Upper lobe of left lung (tissue), 6 donors: ENCODE measurements at places on chromosomes 2 and 18. TPM values are rescaled to one million over a fixed set of nuclear protein-coding genes. Genes with fewer than 3 reads are reported as not detected.

DNA sequence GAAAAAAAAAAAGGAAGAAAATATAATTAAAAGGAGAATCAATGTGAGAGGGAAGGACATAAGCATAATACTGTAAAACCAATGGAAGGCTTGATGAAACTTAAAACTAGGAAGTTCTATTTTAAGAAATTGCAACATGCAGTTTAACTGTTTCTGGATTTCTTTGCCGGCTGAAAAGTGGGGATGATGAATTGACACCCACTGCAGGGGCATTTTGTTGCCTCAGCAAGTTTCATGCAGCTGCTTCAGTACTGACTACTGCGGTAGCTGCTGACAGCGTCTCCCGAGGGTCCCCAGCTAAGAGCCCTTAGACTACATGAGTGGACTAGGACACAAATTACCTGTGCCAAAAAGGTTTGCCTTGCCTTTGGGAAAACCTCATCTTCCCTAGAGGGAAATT, 69.2 kb downstream of the B3GNT2 start:
- H3K36me3 ChIP-seq: no peaks in the 10 kb centered on the region
- H3K4me1 ChIP-seq: peaks cover 10% of the 10 kb centered on the region
- no peak overlapping the region for H3K4me3 ChIP-seq
- H3K27ac ChIP-seq: no peak overlapping the region

GRCh38 chr2:10614939-10615338, 74.8 kb downstream of the NOL10 start:
- H3K4me3 ChIP-seq: no peak overlapping the region
- H3K36me3 ChIP-seq: no peaks in the 10 kb centered on the region
- no peak overlapping the region for H3K27ac ChIP-seq
- H3K27me3 ChIP-seq: no peaks in the 10 kb centered on the region

DNA sequence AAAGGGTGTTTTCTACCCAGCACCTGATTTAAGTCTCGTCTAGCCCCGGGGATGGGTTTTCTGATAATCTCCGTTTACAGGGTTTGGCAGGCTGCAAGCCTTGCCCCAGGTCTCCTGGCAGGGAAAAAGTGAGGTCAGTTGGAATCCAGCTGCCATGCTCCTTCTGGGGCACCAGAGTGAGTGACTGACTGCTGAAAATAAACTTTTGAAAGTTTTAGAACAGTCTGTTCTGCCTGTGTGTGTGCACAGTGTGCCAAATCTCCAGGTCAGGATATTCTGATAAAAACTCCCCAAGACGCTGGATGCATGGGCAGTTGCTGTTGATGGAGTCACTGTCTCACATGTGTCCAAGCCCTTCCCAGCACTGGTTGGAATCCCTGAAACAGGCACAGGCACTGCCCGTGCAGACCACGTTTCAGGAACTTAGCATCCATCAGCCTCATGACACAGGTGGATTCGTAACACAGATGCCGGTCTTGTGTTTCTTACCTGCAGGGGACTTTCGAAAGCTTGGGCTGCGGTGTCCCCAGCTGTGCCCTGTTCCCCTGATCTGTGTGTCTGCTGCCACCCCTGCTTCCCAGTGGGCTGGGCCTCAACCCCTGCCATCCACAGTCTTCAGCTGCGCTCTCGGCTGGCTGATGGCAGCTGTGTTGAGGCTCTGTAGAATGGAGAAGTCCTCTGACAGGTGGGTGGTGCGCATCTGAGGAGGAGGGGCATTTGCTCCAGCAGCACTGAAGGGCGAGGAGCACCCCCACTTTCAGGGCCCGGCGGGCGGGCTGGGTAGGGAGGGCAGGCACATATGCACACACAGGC, 65.0 kb downstream of the SH3RF3 start:
- no peaks in the 10 kb centered on the region for H3K36me3 ChIP-seq
- no peak overlapping the region for H3K27ac ChIP-seq
- no peak for DNase-seq

DNA sequence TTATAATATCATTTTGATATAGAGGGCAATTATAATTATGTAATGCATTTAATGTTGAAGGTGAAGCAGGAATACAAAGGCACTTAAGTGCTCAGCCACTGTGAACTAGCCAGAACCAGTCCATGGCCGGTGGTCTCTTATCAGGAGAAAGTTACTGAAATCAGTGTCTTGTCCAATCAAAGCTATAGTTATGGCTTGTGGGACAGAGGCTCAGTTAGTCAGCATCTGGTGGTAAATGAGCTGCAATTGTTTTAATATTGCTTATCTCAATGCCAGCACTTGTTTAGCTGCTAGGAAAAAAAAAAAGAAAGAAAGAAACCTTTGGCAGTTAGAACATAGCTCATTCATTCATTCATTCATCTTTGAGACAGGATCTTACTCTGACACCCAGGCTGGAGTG, 3.8 kb upstream of the ALS2 start:
- DNase-seq: no peak
- H3K36me3 ChIP-seq: no peaks in the 10 kb centered on the region
- no peak overlapping the region for H3K27ac ChIP-seq
- no peak overlapping the region for H3K4me3 ChIP-seq
- peaks cover 14% of the 10 kb centered on the region for H3K4me1 ChIP-seq

DNA sequence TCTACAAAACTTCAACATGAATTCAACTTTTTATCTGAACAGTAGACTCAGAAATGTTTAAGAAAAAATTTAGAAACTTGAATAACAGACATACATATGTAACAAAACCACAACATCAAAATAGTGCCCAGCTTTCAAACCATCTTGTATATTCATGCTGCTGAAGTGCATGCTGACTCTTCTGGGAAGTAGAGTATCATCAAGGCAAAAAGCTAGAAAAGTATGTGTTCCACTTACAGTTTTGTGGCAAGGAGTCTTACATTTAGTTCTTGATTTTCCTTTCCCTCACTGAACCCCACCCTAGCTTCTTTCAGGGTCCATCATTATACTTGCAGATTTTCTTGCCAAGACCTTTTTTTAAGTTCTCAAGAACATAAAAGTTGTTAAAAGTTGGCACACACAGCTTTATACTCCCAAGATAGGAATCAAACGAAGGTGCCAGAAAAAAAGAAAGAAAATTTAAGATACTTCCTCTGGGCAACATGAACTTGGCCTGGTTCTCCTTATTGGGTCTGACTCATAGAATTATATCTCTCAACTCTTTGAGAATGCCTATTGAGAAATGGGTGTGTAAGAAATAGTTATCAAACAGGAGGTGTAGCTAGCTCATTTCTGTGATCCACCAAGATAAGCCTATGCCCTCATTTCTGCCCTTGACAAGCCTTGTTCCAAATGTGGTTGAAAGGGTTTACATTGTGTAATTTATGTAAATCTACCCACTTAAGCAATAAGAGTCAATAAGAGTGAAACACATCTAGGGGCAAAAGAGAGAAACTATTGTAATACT, 667.6 kb upstream of the ACVR2A start:
- H3K4me3 ChIP-seq: no peak overlapping the region
- no peak for DNase-seq
- H3K4me1 ChIP-seq: no peaks in the 10 kb centered on the region
- no peak overlapping the region for H3K27ac ChIP-seq

DNA sequence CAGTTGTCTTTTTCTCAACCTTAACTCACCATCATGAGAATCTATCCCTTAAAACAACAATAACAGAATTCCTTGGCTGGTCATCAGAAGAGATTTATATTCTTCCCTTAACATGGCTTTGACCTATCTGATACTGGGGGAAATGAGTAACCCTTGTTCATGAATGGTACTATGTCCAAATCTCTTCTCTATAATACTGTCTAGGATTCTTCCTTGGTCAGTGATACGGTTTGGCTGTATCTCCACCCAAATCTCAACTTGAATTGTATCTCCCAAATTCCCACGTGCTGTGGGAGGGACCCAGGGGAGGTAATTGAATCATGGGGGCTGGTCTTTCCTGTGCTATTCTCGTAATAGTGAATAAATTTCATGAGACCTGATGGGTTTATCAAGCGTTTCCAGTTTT, 282.0 kb upstream of the SIX2 start:
- no peak overlapping the region for H3K27ac ChIP-seq
- no peak overlapping the region for H3K4me3 ChIP-seq
- no peaks in the 10 kb centered on the region for H3K4me1 ChIP-seq
- H3K36me3 ChIP-seq: no peaks in the 10 kb centered on the region

DNA sequence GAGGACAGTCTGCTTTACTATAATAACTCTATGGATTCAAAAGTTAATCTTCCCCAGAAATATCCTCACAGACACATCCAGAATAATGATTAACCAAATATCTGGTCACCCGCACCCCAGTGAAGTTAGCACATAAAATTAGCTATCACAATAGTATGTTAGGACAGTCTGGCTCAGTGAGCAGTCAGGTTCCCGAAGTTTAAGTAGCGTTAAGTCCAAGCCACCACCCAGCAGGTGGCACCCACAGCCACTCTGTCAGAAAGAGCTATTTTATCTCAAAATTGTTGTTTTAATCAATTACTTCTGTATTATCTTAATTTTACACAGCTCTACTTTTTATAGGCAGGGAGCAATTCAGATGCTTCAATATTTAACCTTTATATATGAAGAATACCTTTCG, 537.5 kb downstream of the MBD2 start:
- no peaks in the 10 kb centered on the region for H3K36me3 ChIP-seq
- H3K4me1 ChIP-seq: no peaks in the 10 kb centered on the region
- H3K27me3 ChIP-seq: no peaks in the 10 kb centered on the region
- H3K27ac ChIP-seq: no peak overlapping the region
- DNase-seq: no peak

- no peak overlapping the region for H3K4me3 ChIP-seq
- H3K4me1 ChIP-seq: peaks cover 6% of the 10 kb centered on the region
- H3K27ac ChIP-seq: no peak overlapping the region
- DNase-seq: peak; percentile 69
Measured at GRCh38 chr2:47767880-47768609, 14.9 kb upstream of the MSH6 start.

- no peaks in the 10 kb centered on the region for H3K36me3 ChIP-seq
- no peak overlapping the region for H3K27ac ChIP-seq
- H3K4me1 ChIP-seq: peaks cover 26% of the 10 kb centered on the region
- no peak overlapping the region for H3K4me3 ChIP-seq
Measured at GRCh38 chr18:55252053-55252675, 292.9 kb upstream of the CCDC68 start.

DNA sequence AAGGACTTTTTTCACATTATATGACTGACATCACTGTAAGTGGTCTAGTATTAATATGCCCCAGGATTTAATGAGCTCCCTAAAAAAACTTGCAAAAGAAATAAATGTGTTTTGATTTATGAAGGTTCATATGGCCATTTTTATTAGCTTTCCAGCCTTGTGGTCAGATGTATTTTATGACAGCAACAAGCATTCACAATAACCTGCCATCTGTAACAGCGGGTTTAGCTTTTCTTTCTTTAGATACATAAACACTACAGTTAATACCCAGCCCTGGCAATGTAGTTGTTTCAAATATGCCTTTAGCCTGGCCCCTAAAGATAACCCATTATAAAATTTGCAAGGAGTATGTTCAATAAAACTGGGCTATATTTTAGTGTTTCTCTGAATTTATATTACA, 1063.8 kb downstream of the SOCS6 start:
- H3K27me3 ChIP-seq: no peaks in the 10 kb centered on the region
- H3K4me3 ChIP-seq: no peak overlapping the region
- no peaks in the 10 kb centered on the region for H3K4me1 ChIP-seq
- H3K36me3 ChIP-seq: no peaks in the 10 kb centered on the region
- no peak for DNase-seq

DNA sequence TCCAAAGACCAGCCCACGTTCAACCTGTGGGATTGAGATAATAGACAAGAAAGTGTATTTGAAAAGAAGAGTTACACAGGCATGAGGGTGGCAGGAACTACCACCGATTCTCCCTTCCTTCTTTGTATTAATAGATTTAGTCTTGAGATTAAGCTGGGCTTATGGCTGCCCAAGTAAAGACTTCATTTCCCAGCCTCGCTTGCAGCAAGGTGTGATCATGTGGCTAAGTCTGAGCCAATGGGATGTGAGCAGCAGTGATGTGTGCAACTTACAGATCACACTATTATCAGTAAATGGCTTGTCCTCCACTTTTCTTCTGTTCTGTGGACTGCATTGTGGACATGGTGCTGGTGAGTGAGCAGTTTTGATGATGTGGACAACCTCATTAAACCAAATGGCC, 101.7 kb downstream of the POLR1A start:
- no peak overlapping the region for H3K4me3 ChIP-seq
- no peaks in the 10 kb centered on the region for H3K27me3 ChIP-seq
- DNase-seq: no peak
- H3K4me1 ChIP-seq: peaks cover 12% of the 10 kb centered on the region
- H3K36me3 ChIP-seq: no peaks in the 10 kb centered on the region
- H3K27ac ChIP-seq: no peak overlapping the region

DNA sequence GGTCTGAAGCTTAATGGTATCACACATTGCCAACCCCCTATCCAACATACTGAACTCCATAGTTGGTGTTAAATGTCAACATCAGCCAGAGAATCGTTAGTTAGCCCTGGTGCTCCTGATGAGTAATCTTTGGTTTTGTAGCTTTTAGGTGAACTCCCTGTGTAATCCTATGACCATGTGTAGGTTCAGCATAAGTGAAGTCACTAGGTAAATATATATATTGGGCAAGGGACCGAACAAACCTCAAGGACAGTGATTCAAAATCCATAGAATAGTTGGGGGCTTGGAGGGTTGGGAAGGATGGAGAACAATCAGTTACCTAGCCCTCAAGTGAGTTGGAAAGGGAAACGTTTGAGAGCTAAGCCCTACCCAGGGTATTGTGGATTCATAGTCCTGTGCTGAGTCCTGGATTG, 16.0 kb upstream of the AP1S3 start:
- H3K27ac ChIP-seq: no peak overlapping the region
- H3K36me3 ChIP-seq: peaks cover 5% of the 10 kb centered on the region
- DNase-seq: no peak

DNA sequence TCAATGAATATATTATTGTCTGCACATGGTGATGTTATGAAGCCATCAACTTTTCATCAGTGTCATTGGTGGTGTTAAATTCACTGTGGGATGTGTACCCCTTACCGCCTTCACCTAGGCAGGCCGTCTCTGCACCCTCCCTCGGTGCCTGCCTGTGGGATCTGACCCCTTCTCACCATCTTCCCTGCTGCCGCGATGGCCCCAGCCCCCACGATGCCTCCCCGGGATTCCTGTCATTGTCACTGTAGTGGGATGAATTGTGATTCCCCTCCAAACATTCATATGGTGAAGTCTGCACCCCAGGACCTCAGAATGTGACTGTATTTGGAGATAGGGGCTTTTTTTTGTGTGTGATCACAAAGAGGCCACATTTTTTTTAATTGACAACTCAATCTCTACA, 198.3 kb upstream of the HS6ST1 start:
- H3K27ac ChIP-seq: no peak overlapping the region
- H3K27me3 ChIP-seq: no peaks in the 10 kb centered on the region

- H3K27ac ChIP-seq: no peak overlapping the region
- no peaks in the 10 kb centered on the region for H3K27me3 ChIP-seq
- H3K4me1 ChIP-seq: peaks cover 3% of the 10 kb centered on the region
- no peak for DNase-seq
- no peaks in the 10 kb centered on the region for H3K36me3 ChIP-seq
- no peak overlapping the region for H3K4me3 ChIP-seq
Measured at GRCh38 chr2:225010804-225011203, 31.5 kb downstream of the DOCK10 start.

Gene STRN
- total RNA-seq: 14.0 TPM

Gene EN1
- total RNA-seq: not detected

Gene BOLL
- not detected for total RNA-seq

Gene CSRNP3
- total RNA-seq: 2.2 TPM
